ENCODE measurements at places on chromosomes 5 and 9. TPM values are rescaled to one million over a fixed set of nuclear protein-coding genes. Genes with fewer than 3 reads are reported as not detected.

Gene SH3GL2
- total RNA-seq: 0.05 TPM

Gene MATR3
- 152 TPM for total RNA-seq

Gene LCN1
- total RNA-seq: 0.20 TPM

Gene GDA
- total RNA-seq: 1.2 TPM

Gene SPINK13
- total RNA-seq: not detected

Gene SPATA9
- not detected for total RNA-seq

Gene PIP5K1B
- not detected for total RNA-seq

Gene PRUNE2
- total RNA-seq: 0.08 TPM

Gene HK3
- total RNA-seq: 0.10 TPM

Gene IL4
- not detected for total RNA-seq

Gene RIMOC1
- 10.1 TPM for total RNA-seq

Gene TIMD4
- 1.4 TPM for total RNA-seq

Gene SLC31A2
- 7.6 TPM for total RNA-seq

Gene EGFL7
- total RNA-seq: 54.3 TPM

Gene CD180
- not detected for total RNA-seq

Gene PPIC
- 17.0 TPM for total RNA-seq

Gene DMGDH
- total RNA-seq: not detected

Gene NUTM2G
- total RNA-seq: not detected

Gene SMARCA2
- 37.1 TPM for total RNA-seq
